ENCODE measurements at places on chromosomes 5 and 9. TPM values are rescaled to one million over a fixed set of nuclear protein-coding genes. Genes with fewer than 3 reads are reported as not detected.

DNA sequence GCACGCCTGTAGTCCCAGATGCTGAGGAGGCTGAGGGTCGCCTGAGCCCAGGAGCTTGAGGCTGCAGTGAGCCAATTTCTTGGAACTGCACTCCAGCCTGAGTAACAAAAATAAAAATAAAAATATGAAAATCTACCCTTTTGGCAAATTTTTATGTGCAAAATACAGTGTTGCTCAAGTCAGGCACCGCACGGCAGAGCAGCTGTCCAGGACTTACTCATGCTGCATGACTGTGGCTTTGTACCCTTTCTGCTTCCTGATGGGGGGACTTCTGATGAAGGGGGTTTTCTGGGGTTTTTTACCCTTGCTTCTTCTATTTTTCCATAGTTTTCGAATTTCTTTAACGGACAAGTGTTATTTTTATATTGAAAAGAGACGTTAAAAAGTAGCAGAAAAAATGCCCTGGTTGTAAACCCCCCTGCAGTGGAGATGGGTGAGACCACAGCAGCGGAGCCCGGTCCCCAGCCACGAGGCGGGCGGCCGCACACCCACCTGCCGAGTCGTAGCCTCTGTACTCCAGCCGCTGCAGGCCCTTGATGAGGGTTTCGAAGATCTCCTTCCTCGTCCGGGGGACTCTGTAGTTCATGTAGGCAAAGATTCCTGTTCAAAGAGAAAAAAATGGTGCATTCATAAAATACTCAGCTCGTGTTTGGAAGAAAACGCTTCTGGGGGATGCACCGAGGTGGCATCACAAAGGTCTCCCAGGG is 15.0 kb downstream of the GFPT2 start:
- H3K27me3 ChIP-seq = peaks cover 3% of the 10 kb centered on the region
- no peaks in the 10 kb centered on the region for H3K4me1 ChIP-seq
- no peak overlapping the region for H3K27ac ChIP-seq
- no peak overlapping the region for H3K4me3 ChIP-seq

- H3K36me3 ChIP-seq = no peaks in the 10 kb centered on the region
- DNase-seq = no peak
Measured at GRCh38 chr5:118461436-118461835, 526.9 kb downstream of the DTWD2 start.

- H3K4me1 ChIP-seq = no peaks in the 10 kb centered on the region
- H3K27me3 ChIP-seq = peaks cover 15% of the 10 kb centered on the region
- no peak overlapping the region for H3K4me3 ChIP-seq
Measured at GRCh38 chr9:37675661-37676060, 24.9 kb downstream of the FRMPD1 start.

- H3K27me3 ChIP-seq = peaks cover 8% of the 10 kb centered on the region
- H3K4me1 ChIP-seq = no peaks in the 10 kb centered on the region
- DNase-seq = no peak
- H3K27ac ChIP-seq = no peak overlapping the region
- no peaks in the 10 kb centered on the region for H3K36me3 ChIP-seq
Measured at GRCh38 chr5:133226186-133226585, 174.4 kb downstream of the HSPA4 start.

DNA sequence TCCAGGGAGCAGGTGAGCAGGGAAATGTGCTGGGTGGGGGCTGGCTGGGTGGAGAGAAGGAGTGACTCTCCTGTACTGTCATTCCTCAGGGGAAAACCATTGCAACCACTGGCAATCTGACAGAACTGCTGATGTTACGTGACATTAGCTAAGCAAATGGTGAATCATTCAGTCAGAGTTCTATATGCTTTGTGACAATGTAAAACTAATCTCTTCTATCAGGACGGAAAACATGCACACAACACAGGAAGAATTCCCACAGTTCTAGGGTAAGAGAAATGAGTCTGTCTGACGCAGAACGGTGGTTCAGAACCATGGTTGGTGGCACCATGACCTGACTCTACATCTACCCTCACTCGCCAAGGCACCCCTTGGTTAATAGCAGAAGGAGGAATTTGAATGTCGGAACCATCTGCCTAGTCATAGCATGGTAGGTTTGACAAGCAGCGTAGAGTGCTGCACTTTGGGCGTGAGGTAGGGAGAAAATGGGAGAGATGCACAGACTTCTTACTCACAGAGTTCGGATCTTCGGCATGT is 243.6 kb upstream of the PANK3 start:
- H3K36me3 ChIP-seq = no peaks in the 10 kb centered on the region
- H3K27me3 ChIP-seq = no peaks in the 10 kb centered on the region
- H3K4me3 ChIP-seq = no peak overlapping the region
- peaks cover 11% of the 10 kb centered on the region for H3K4me1 ChIP-seq

Gene RNF208
- total RNA-seq = 2.7 TPM

All from activated CD4-positive, alpha-beta T cell treated with anti-CD3 and anti-CD28 coated beads, Interleukin-2, amount 10 ng/mL, durations not matched to agents 7 days and 5 days (primary cell).